ENCODE measurements at places on chromosomes 5 and 9.
A peak's percentile ranks its signal among the peaks of the same experiment; 100 is the strongest.

- no peak for DNase-seq
These were observed 160.9 kb downstream of the CETN3 start for GRCh38 chr5:90248640-90249039.

DNA sequence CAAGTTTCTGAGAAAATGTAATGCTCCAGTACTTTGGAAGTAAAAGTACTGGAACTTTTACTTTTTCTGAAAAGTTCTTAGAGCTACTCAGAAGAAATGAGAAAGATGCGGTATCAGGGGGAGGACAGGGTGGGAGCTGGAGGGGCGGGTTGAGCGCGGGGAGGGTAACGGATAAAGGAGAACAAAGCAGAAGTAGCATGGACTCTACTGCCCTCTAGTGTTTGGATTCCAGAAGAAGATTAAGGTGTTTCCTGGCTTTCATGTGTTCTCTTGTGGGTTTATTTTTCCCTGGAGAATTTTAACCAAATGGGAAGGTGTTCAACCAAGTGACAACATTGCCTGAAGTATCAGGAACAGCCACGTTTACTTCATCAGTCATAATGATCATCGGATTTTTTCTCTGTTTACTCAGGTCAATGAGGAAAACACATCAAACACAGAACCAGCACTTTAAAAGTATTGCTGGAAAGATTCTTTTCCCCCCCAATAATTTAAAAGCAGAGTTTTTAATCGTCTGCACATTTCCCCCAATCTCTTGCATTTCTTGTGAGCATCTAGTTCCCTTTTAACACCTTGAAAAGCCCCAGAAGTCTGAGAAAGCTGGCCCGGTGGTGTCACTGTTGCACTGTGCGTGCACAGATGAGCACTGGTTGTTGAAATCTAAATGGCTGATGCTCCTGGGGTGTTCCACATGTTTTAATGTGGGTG, 190.6 kb downstream of the MPDZ start:
- DNase-seq = no peak

DNA sequence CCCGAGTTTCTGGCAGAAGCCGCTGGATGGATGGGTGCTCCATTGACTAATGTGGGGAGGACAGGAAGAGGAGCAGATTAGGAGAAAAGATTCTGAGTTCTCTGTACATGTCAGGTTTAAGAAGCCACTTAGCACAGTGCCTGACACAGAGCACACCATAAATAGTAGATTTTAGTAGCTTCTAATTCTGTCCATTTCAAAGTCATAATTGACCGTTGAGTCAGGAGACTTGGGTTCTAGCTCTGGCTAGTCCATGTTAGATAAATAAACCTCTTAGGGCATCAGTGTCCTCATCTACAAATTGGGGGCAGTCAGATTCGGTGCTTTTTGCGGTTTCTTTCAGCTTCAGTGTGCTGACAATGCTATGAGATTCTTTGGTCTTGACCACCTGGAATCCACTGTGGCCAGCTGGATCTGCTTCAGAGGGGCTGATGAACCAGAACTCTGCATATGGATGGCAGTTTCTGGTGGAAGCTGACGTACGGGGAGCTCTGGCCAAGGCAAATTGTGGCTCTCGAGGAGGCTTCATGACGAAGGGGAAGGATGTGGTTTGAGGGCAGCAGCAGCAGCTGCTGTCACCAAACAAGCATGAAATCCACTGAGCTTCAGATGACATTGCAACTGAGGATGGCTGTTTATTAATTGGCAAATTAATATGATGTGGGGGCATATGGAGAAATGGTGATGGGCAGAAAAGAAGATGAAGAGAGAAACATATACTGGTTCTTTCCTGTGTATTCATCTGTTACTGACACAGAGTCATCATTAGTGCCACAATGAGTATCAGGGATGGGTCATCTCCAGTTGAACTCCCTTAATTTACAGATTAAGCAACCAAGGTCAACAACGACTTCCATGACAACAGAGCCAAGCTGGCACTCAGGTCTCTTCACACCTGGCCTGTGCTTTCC, 134.4 kb downstream of the AOPEP start:
- DNase-seq = no peak

DNA sequence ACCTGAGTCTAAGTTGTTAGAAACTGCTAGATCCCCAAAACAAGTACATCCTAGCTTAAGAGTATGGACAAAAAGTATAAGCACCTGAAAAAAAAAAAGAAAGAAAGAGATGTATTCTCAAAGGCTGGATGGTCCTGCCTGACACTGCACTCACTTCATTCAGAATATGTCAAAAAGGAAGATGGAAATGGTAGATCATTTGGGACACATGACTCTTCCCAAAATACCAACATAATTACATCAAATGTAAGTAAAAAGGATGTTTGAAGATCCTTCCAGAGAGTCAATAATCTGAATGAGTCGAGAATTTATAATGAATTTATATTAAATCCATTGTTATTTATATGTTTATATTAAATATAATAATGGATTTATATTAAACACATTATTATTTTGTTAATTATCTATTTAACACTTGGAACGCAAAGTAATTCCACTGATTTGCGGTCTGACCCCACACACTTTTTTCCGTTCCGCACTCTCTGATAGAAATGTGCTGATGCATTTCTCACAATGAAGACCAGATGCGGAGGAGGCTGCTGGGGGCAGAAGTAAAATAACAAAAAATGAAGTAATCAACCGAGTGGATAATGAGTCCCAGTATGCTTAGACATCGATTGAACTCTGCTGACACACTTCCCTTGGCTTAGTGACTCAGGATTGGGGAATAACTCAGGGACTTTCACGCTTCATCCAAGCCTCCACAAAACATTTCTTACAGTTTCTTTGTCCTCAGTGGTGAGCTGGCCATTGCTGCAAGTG, 201.2 kb downstream of the ADAMTS12 start:
- peak; percentile 45 for DNase-seq

DNA sequence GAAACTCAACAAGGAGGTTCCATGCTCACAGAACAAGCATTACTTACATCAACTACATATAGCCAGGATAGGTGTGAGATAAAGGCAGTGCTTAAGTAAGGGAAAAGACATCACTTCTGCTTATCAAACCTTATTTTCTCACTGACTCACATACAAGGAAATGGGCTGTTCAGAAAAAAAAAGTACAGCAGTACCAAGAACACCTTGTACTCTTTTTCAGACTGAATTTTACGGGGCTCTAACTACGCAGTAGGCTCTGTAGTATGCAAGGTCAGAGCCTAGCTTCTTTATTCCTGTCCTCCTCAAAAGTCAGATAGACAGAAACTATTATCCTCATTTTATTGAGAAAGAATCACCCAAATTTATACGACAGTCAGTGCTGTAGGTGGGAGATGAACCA, 5.8 kb downstream of the PSMB7 start:
- no peak for DNase-seq

- DNase-seq = peak; percentile 74
These were observed 58.9 kb downstream of the DOCK2 start for GRCh38 chr5:169695919-169696490.

GRCh38 chr9:96574931-96575351, 44.7 kb downstream of the CDC14B start:
- DNase-seq = no peak

DNA sequence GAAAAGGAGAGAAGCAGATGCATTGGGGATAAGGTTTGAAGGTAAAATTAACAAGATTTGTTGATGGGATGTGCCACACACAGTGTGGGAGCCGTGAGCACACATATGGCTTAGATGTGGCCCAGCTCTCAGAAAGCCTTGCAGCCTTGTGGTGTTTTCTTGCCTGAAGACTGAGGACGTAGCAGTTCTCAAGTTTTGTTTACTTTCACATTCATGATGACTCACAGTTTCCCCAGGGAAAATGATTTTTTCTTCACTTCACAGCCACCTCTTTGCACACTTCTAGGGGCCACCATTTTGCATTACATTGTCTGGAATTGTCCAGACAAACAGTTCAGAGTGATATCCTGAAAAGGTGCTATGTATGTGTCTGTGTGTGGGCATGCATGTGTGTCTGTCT, 126.2 kb downstream of the BASP1 start:
- peak; percentile 13 for DNase-seq

GRCh38 chr9:22683700-22684075, 237.1 kb downstream of the DMRTA1 start:
- DNase-seq = peak; percentile 3

DNA sequence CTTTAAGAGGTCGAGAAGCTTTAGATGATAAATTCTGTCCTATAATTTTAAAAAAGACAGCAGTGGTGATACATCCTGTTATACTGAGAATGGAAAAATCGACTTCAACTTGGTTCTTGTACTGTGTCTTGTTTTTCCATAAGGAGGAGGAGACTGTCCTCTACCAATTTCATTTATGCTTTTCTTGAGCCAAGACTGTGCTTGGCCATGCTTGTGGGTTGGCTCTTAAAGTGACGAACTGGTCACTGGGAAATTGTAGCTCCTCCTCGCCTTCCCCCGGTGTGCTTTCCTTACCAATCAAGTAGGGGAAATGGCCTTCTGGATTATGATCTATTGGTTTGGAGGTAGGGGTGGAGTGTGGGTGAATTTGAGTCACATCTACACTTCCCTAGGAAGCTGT, 67.1 kb upstream of the HSPB3 start:
- DNase-seq = no peak

GRCh38 chr5:171606414-171607024, 179.1 kb upstream of the SMIM23 start:
- DNase-seq = no peak

DNA sequence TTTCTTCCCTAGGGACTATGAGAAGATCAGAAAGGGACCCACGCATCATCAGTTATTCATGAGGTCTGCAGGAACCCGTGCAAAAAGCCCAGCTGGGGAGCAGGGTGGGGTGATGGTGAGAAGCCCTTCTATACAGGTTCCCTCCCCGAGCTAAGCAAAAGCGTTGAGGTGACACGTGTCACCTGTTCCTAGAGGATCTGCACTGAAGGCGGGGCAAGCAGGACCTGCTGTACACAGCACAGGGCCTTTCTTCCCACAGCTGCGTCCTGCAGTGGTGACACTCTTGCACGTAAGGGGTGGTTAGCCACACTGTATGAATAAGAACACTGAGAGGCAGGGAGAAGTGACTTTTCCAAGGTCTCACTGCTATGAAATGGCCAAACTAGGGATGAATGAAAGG, 37.2 kb upstream of the SH3PXD2B start:
- DNase-seq = no peak

GRCh38 chr9:109121232-109121796, 1.6 kb upstream of the TMEM245 start:
- DNase-seq = no peak

GRCh38 chr9:104915753-104916152, 12.2 kb downstream of the ABCA1 start:
- no peak for DNase-seq

- DNase-seq = no peak
These were observed 34.4 kb upstream of the NSMF start for GRCh38 chr9:137493364-137494103.

DNA sequence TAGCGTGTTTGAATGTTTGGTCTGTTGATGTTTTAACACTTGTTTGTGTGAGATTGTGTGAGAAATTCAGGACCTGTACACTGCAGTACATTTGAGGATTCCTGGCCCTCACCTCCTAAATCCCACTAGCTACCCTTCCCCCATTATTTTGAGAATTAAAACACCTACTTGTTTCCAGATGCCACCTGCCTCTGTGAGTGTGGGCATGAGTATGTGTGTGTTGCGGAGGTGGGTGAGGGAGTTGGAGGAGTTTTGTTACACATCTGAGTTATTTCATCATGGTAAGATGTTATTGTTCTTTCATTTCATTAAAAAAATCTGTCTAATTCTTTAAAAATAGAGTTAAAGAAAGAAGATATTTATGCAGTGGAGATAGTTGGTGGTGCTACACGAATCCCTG, 36.3 kb downstream of the HSPA4 start:
- DNase-seq = no peak

DNA sequence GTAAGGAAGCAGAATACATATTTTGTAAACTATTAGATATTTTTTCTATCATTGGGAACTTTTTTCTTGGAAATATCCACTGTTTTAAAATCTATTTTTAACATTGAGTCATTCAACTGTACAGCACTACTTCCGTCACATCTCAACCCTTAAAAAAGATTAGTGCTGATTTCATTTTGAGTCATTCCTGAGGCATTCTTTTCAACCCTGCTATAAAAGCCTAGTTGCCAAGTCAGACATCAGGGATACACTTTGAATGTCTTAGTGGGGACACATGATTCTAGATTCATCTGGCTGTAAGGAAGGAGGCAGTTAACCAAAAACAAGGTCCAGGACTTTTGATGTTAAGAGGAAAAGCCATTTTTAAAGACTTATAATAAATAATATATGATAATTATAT, 160.9 kb downstream of the GIN1 start:
- no peak for DNase-seq

DNA sequence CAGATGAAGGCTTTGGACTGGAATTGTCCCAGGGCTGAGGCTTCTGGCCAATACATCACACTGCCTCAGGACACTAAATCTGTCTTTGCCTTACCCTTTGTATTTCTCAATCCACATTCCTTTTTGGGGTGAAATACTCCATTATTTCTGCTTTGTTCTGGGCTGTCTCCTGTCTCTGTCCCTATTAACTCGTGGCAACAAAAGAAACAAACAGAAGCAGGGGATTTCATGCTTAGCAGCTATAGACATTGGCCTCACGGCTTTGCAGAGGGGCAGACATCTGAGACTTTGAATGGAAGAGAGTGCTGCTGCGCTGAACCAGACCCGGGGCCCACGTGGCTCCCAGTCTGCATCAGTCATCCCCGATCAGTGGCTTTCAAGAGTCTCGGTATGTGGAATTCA, 129.7 kb downstream of the ARL15 start:
- no peak for DNase-seq

DNA sequence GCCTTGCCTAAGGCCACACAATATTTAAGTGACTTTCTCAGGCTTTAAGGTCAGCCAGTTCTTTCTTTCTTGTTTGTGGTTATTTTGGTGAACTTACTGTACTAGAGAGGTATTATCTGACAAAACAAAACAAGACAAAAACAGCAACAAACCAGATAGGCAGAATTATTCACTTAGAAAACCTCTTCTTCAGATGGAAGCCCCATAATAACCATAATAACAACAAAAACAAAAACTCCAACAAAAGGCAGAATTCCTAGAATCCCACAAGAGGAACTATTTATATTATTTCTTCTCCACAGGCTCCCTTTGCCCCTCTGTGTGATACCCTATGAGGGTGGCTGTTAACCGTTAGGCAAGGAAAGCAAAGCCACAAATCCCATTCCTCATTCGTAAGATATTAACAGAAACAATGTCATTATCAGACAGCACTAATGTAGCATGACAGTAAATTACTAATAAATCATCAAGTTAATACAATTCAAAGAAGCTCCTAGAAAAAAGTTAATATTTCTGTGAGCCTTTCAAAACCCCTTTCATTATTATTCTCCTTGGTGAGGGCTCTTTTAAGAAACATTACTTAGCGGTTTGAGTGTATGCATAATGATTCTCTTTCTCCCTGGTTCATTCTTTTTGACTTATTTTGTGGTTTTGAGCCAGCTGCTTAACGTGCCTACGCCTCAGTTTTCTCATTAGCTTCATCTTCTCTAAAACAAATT, 274.9 kb downstream of the EFNA5 start:
- no peak for DNase-seq

Data from T1000 (cell line).